ENCODE measurements at places on chromosomes 5 and 9.

GRCh38 chr5:141646026-141646425 is 5.2 kb downstream of the FCHSD1 start:
- DNase-seq, result no peak

GRCh38 chr5:5140479-5141338 is 579 bp downstream of the ADAMTS16 start:
- DNase-seq, result peak; percentile 12

DNA sequence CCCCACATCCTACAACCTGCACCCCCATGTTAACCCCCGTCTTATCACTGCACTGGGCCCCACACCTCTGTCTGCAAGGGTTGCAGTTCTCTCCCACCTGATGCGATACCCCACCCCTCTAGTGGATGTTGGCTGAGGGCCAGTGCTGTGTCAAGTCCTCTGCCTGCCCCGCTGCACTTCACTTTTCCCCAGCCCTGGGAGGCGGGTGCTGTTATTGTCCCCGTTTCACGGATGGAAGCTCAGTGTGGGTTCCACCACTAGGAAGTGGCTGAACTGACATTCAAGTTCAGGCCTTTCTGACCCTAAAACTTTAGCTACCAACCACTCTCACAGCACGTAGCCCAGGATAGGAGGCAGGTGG is 3.5 kb downstream of the SNCB start:
- no peak for DNase-seq

DNA sequence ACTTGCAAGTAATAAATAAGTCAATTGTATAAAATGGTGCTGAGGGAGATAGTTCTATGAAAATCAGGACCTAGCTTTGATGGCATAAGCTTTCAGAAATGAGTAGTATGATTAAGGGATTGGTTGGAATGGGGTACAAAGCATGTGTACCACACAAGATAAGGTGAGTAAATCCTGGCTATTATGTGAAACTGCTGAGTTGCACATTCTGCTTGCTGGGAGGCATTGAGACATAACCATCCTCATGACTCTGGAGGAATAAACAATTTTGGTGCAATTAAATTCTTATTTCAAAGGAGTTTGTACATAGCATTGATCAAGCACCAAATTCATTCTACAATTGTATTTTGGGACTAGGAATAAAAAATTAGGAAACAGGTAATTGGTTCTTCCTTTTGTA is 755.2 kb upstream of the ACO1 start:
- no peak for DNase-seq

GRCh38 chr9:120767451-120767850 is 25.8 kb downstream of the FBXW2 start:
- DNase-seq, result no peak

DNA sequence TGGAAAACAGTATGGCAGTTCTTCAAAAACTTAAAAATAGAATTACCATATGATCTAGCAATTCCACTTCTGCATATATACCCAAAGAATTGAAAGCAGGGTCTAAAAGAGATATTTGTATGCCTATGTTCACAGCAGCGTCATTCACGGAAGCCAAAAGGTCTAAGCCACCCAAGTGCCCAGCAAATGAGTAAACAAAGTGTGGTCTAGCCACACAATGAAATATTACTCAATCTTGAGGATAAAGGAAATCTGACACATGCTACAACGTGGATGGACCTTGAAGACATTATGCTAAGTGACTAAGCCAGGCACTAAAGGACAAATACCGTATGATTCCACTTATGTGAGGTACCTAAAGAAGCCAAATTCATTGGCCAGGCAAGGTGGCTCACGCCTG is 11.1 kb upstream of the MED27 start:
- no peak for DNase-seq

DNA sequence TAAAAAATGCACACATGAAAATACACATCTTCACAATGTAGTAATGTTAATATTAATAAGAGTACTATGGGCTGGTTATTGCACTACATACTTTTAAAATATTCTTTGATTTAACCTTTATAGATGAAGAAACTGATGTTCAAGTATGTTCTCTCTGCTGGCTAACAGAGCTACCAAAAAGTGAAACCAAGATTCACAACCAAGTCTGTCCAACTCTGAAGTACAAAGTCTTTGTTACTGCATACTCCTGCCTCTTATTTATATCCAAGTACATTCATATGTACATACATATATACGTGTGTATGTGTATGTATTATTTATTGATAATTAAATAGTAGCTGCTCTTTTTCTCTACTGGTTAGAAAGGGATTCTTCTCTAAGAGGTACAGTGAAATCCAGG is 325.6 kb downstream of the BNC2 start:
- no peak for DNase-seq

DNA sequence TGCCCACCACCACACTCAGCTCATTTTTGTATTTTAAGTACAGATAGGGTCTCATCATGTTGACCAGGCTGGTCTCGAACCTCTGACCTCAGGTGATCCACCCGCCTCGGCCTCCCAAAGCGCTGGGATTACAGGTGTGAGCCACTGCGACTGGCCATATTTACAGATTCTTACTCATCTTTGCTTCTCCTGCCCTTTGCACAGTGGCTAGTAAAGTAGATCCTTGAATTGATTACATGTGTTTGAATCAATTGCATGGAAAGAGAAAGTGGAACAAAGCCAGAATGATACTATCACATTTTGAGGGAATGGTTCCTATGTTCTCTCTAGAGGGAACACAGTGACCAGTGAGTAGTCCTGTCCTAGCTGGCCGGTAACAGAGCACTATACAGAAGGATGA is 15.4 kb downstream of the KLF4 start:
- DNase-seq, result no peak

GRCh38 chr9:116074658-116075057 is 78.9 kb upstream of the PAPPA start:
- DNase-seq, result no peak
